ENCODE measurements at places on chromosomes 3 and 15.

- no peak for DNase-seq
These were observed 808 bp downstream of the GK5 start for GRCh38 chr3:142224482-142225072.

DNA sequence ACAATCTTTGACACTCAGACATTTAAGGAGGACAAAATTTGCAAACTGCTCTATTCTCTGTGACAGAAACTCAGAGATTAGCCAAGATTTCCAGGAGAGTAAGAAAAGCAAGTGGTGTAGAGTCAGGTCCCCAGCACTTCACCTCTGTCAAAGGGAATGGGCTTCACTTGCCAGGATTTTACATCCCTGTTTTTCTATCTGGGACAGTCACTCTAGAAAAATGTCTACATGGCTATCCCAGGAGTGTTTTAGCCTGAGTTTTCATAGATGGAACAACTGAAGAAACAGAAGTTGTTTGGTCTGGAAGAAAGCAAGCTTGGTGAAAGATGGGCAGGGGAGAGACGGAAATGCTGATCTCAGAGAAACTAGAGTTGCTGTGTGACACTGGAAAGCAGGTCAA lies 3.0 kb downstream of the FAM219B start:
- no peak for DNase-seq

GRCh38 chr15:60399931-60400330 lies 2.1 kb upstream of the ANXA2 start:
- peak; percentile 92 for DNase-seq

- DNase-seq = no peak
These were observed 19.0 kb upstream of the FANCD2 start for GRCh38 chr3:10007126-10007782.

DNA sequence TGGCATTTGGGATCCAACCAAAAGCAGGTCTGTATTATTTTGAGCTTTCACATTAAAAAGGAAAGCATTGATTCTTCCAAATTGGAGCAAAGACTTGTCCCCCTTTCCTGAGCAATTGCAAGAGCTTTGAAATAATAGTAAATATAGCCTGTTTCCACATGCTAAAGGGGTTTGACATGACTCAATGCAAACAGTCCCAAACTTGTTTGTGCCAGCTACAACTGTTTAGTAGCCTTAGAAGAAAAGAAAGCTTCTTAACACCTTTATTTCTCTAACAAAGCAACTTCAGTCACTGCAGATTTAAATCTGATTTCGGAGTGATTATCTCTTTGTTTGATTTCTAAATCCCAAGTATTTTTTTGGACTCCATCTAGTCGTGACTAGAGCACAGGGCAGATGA lies 180.2 kb downstream of the SEMA6D start:
- no peak for DNase-seq

- DNase-seq = no peak
These were observed 9.8 kb downstream of the ATP2B2 start for GRCh38 chr3:10495614-10496013.

DNA sequence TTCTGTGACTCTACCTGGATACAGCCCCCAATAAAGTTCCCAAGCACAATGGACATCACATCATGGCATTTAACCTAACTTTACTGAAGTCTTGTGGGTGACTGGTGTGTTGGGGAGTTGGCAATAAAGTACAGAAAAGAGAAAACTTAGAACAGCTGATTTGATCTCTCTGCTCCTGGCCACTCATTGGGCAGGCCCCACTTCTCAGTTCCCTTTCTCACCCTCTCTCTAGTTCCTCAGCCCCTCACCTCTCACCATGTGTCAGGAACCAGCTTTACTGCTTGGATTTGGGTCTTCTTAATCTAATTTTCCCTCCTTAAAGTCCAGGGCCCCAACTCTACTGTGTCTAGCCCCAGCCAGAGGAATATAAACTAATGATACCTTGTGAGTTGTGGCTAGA lies 713 bp upstream of the MUC13 start:
- no peak for DNase-seq

- DNase-seq = no peak
These were observed 277.6 kb upstream of the RASGRP1 start for GRCh38 chr15:38842226-38842625.

DNA sequence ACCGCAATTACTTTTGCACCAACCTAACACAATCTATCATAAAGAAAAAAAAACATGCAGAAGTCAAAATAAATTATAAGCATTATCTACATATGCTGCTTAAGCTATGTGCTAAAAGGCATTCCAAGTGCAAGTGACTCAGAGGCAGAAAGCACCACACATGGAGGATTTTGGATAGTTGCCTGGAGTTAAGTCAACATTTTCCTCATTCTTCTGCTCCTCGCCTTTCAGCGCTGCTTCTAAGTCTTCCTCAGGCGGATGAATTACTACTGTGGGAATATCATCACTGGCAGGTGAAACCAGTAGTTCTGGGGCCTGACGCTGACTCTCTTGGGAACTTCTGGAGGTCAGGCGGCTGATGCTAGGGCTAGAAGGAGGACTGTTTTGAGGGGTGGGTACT lies 53.1 kb downstream of the SLC4A7 start:
- peak; percentile 100 for DNase-seq

- no peak for DNase-seq
These were observed 122.3 kb downstream of the EFHB start for GRCh38 chr3:19811689-19812088.

- no peak for DNase-seq
These were observed 60.9 kb downstream of the RPLP1 start for GRCh38 chr15:69513450-69513960.

GRCh38 chr15:99310745-99311144 lies 59.5 kb downstream of the LRRC28 start:
- no peak for DNase-seq

DNA sequence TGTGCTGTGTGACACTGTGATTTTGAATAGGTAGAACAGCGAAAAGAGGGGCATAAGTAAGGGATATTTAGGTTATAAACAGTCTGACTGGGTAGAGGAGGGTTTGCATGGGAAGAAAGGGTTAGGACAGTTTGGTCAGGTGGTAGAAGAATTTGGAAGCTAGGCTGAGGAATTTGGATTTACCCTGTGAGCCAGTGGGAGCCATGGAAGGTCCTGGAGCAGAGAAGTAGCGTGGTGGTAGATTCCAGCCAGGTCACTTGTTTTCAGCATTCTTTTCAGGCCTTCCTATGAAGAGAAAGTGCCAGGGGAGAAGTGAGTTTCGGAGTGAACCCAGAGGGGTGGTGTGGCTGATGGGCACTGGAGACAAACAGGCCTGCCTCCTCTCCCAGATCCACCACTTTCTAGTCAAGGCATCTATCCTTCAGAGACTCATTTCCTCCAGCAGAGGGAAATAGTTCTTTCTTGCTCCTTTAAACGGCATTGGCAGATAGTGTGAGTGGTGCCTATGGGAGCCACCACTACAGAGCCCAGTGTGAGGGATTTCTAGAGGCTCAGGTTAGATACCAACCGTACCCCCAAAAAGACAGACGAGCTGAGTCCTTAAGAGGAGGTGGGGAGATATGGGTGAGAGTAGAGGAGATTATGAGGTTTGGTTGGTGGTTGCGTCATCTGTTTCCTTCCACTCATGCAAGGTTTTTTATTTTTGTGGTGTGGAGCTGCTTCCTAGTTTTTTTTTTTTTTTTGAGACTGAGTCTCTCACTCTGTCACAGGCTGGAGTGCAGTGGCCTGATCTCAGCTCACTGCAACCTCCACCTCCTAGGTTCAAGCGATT lies 21.2 kb downstream of the PXK start:
- peak; percentile 49 for DNase-seq

GRCh38 chr15:40460404-40460803 lies 10.4 kb upstream of the CHST14 start:
- DNase-seq = no peak

- DNase-seq = no peak
These were observed 38.8 kb upstream of the PLXND1 start for GRCh38 chr3:129645286-129645685.

GRCh38 chr3:156681002-156681401 lies 6.6 kb downstream of the TIPARP start:
- peak; percentile 75 for DNase-seq

DNA sequence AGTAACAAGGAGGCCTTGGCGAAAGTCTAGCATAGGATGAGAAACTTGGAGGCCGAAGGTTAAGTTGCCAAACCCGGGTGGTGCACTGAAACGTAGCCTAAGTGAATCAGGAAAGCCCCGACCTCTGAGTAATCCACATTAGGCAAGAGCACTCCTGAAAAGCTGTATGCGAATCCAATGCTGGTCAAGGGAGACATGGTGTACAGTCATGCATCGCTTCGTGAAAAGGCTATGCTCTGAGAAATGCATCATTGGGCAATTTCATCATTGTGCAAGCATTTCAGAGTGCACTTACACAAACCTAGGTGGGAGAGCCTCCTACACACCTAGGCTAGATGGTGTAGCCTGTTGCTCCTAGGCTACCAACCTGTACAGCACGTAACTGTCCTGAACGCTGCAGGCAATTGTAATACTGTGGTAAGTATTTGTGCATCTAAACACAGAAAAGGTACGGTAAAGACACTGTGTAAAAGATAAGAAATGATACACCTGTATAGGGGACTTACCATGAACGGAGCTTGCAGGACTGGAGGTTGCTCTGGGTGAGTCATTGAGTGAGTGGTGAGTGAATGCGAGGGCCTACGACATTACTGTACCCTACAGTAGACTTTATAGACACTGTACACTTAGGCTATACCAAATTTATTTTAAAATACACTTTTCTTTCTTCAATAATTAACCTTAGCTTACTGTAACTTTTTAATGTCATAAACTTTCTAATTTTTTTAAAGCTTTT lies 222.5 kb downstream of the SHQ1 start:
- DNase-seq = no peak

DNA sequence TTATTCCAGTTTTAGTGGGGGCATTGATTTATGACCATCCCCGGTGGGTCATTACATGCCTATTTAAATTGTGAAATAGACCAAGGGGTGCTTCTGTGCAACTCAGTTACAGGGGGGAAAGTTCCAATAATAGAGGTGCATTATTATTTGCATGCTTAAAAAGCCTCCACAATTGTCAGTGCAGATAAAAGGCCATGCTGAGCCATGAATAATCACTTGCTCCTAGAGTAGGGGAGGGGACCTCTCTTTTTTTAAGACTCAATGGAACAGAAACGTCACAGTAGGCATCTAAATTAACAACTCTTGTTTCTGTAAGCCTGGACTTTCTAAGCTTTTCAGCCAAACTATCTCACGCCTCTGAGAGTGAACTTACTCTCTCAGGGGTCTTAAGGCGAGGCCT lies 66.5 kb upstream of the CMTM7 start:
- DNase-seq = no peak

DNA sequence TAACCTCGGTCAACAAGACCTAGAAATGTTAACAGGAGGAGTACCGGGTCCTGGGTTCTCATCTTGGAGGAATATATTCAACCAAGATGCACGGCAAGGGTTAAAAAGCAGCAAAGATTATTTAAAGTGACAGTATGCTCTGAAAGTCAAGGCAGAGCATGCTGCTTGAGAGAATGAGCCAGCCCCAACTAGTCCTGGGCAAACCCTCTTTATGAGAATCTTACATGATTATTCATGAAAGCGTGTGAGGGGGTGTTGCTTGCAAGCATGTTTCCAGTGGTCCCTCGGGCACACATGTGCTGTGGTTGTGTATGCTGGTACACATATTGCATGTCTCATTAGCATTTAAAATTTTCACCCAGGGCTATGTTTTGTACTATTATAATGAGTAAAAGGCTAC lies 1445.6 kb downstream of the SI start:
- DNase-seq = no peak

GRCh38 chr15:101578443-101578894 lies 73.7 kb downstream of the TM2D3 start:
- DNase-seq = no peak

- no peak for DNase-seq
These were observed 43.9 kb downstream of the UBE3A start for GRCh38 chr15:25394898-25395297.

GRCh38 chr15:58583171-58583908 lies 151.5 kb downstream of the LIPC start:
- DNase-seq = no peak

GRCh38 chr3:182435860-182436259 lies 357.4 kb upstream of the ATP11B start:
- no peak for DNase-seq

DNA sequence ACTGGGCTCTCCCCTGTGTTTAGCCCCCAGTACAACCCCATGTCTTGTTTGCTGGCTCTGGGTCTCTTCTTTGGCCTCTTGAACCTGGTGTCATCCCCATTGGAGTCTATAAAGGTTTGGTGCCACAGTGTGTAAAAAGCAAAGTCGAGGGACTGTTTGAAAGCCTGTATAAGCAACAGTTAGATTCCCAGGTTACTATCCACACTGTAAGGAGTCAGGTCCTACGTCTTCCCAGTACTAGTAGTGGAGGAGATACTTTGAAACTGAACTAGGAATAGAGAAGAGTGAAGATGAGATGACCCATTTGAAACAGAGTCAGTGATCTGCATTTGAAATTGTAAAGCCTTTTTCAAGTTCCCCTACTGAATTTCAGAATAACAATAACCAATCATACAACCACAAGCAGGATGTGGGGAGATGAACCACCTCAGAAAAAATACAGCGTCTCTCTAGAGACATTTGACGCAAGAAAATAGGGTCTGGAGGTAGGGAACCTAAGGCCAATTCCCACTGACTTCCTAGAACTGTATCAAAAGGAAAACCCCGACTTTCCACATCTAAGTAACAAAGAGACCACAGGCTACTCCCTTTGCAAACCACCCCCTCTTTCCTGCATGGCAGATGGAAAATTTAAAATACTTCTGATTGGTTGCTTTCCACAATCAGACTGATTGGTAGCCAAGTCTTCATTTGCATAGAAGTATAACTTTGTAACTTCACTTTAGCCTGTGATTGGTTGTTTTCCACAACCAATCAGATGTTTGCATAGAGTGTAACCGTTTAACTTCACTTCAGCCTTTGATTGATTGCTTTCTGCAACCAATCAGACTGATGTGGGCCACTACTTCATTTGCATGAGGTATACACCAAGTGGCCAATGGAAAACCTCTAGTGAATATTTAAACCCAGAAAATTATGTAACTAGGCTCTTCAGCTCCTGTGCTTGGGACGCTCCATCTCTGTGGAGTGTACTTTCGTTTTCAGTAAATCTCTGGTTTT lies 49.9 kb upstream of the NEDD4 start:
- no peak for DNase-seq

DNA sequence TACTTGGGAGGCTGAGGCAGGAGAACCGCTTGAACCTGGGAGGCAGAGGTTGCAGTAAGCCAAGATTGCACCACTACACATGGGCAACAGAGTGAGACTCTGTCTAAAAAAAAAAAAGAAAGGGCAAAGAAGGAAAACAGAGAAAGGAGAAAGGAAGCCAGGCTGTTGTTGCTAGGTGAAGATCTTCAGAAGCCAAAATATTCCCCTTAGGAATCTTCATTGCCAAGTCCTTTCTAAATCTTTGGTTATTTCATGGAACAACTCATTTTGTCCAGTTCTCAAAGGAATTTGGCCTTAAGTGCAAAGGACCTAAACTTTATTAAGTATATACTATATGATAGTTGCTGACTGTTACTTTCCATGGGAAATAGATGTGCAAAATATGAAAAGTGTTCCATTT lies 59.2 kb upstream of the OSBPL11 start:
- no peak for DNase-seq

GRCh38 chr15:101048581-101049030 lies 129.4 kb downstream of the LRRK1 start:
- DNase-seq = no peak

GRCh38 chr3:185332026-185332735 lies 30.8 kb upstream of the MAP3K13 start:
- DNase-seq = peak; percentile 41

- DNase-seq = no peak
These were observed 159.5 kb downstream of the TIGIT start for GRCh38 chr3:114453361-114453780.

- DNase-seq = no peak
These were observed 127.7 kb upstream of the IQSEC1 start for GRCh38 chr3:13200946-13201345.

- no peak for DNase-seq
These were observed 613.6 kb downstream of the CADM2 start for GRCh38 chr3:85572426-85572825.
